ENCODE measurements at places on chromosomes 1 and 21.

GRCh38 chr1:101667761-101668160, 329.0 kb downstream of the OLFM3 start:
- DNase-seq = no peak

DNA sequence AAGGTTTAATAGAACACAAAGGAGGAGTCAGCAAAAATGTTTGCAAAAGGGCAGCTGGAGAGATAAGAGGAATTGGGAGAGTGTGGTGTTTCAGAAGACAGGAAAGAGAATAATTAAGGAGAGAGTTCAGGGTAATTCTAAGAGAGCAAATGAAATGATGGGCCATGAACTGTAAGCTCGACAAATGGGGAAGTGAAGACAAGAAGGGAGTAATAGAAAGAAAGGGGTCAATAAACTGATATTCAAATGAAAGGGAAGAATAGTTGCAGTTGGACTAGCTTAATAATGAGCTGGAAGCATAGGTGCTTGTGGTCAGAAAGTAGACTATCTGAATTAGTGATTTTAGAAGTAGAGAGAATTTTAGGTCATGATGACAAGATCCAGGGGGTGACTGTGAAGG, 15.6 kb upstream of the RNF220 start:
- no peak for DNase-seq

- DNase-seq = no peak
These were observed 167.3 kb downstream of the PBX1 start for GRCh38 chr1:164726235-164726634.

- no peak for DNase-seq
These were observed 225.4 kb downstream of the FOXD2 start for GRCh38 chr1:47663286-47663685.

GRCh38 chr1:67261680-67262079, 46.0 kb upstream of the IL12RB2 start:
- no peak for DNase-seq

- no peak for DNase-seq
These were observed 102.4 kb upstream of the ZNF281 start for GRCh38 chr1:200512191-200512590.

DNA sequence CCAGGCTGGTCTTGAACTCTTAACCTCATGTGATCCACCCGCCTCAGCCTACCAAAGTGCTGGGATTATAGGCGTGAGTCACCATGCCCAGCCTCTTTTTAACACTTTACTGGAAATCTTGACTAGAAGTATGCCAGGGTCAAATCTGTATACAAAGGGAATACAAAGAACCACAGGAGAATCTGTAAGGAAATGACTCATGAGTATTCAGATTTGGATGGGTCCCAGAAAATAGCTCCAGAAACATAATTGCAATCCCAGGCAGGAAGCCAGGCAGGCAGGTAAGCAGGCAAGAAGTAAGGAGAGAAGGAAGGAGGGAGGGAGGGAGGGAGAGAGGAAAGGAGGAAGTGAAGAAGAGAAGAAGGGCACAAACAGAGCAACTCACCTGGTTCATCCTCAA, 22.8 kb upstream of the TIAM1 start:
- no peak for DNase-seq

DNA sequence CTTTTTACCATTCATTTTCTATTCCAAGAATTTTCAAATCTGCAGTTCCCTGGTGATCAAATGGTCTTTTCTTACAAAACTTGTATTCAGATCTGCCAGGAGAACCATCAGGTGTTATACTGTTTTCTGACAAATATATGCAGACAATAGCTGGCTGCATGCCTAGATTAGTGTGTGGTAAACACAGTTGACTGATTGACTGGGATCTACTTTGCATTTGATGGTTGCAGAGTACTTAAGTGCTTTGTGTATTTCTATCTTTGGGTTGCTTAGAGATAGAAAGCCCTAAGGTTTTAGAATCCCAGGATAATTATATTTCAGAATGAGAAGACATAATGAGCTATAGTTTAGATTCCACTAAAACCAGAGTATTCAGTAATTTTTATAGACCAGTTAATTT, 102.0 kb upstream of the CHODL start:
- no peak for DNase-seq

DNA sequence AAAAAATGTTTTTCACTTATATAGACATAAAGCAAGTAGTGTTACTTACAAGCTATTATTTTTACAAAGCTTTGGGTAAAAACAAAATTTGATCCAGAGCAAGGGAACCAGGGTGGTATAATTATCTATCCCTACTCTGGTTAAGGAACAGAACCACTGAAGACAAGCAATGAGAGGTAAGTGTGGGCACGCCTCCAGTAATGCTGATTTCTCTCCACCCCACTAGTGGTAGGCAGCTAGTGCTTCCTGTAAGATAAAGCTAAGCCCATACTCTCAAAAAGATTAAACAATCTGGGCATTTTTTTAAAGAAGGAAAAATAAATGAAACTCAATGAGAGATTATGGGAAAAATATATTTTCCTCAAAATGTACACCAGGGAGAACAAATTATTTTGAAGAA, 22.1 kb downstream of the TFB2M start:
- DNase-seq = no peak

- no peak for DNase-seq
These were observed 4.1 kb downstream of the KRTAP21-3 start for GRCh38 chr21:30714456-30714855.

DNA sequence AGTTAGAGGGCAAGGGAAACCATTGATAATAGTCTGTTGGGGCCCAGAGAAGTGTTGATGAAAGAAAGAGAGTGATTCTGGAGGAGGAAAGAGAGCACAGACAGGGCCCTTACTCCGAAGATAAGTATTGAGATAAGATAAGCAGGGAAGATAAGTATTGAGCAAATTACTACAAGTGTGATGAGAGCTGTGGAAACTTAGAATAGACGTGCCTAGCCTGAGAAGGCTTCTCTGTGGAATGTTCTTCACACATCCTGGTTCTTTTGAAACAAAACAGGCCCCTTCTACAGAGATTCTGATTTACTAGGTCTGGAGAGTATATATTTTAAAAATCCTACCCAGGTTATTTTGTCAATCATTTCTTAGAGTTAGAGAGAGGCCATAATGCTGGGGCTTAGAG, 26.4 kb downstream of the FNBP1L start:
- DNase-seq = no peak

DNA sequence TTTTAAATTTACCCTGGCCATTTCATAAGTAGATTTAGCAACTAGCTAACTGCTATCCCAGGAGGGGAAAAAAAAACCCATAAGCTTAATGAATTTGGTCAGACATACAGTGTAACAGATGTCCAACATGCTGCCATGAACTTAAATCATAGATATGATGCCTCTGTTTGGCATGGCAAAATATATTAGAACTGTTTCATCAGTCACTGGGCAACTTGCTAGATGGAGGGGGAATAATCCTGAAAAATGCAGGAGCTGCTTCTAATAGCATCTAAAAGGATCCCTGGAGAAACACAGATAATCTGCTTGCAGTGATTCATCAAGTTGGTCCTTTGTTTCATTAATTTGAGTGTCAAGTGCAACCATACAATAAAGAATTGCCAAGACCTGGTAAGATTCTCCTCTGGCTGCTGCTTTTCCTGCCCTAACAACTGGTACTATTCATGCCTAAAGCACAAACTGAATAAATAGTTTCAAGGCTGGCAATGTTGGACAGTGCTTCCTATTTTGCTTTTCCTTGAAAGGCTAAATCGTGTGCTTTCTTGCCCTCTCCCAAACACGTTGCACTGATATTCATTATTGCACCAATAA, 1.5 kb upstream of the ST6GALNAC5 start:
- no peak for DNase-seq

GRCh38 chr1:22868331-22868730, 104.3 kb downstream of the LACTBL1 start:
- DNase-seq = no peak

DNA sequence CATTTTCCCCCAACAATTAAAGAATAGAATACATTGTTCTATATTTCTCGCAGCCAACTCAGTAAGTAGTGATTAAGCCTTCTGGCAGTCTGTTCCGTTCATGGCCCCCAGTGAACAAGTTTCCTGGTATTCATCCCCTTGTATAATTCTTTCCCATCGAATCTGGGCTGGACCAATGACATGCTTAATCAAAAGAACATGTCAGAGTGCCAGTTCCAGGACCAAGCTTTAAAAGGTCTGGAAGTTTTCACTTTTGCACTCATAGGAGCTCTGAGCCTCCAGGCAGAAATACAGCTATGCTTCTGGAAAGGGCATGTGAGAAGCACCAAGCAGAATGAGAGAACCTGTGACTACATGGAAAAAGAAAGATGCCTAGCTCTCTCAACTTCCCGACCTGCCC, 22.5 kb upstream of the DPYD start:
- no peak for DNase-seq

GRCh38 chr1:246769306-246769705, 45.1 kb downstream of the SCCPDH start:
- DNase-seq = no peak
